A549 treated with CORT108297 at 1 μM for 4 hours (cell line): ENCODE measurements at places on chromosomes 5 and 9. TPM values are rescaled to one million over a fixed set of nuclear protein-coding genes. Genes with fewer than 3 reads are reported as not detected.

The ESM1 gene
- 0.06 TPM in 1 of 5 replicates, not detected in the others for total RNA-seq

The DHX29 gene
- total RNA-seq: 21.5 to 26.5 TPM (median 23.3 TPM) in 5 replicates

The PRPF4 gene
- total RNA-seq: 55.1 to 61.9 TPM (median 55.6 TPM) in 5 replicates

The ACTBL2 gene
- total RNA-seq: 0.03 to 0.06 TPM (median 0.03 TPM) in 3 of 5 replicates, not detected in the others

The ZDHHC11B gene
- total RNA-seq: 0.83 to 1.7 TPM (median 1.2 TPM) in 5 replicates

The CDC14B gene
- total RNA-seq: 8.7 to 11.2 TPM (median 10.7 TPM) in 5 replicates

The LCN2 gene
- total RNA-seq: 2.8 to 6.5 TPM (median 3.4 TPM) in 5 replicates

The TENT4A gene
- 18.1 to 24.7 TPM (median 23.8 TPM) in 5 replicates for total RNA-seq

The SCAI gene
- 1.2 to 1.8 TPM (median 1.6 TPM) in 5 replicates for total RNA-seq

The GEMIN5 gene
- total RNA-seq: 22.3 to 27.3 TPM (median 24.0 TPM) in 5 replicates
